AG09309 (cell line): ENCODE measurements at places on chromosomes 3 and 15.

DNA sequence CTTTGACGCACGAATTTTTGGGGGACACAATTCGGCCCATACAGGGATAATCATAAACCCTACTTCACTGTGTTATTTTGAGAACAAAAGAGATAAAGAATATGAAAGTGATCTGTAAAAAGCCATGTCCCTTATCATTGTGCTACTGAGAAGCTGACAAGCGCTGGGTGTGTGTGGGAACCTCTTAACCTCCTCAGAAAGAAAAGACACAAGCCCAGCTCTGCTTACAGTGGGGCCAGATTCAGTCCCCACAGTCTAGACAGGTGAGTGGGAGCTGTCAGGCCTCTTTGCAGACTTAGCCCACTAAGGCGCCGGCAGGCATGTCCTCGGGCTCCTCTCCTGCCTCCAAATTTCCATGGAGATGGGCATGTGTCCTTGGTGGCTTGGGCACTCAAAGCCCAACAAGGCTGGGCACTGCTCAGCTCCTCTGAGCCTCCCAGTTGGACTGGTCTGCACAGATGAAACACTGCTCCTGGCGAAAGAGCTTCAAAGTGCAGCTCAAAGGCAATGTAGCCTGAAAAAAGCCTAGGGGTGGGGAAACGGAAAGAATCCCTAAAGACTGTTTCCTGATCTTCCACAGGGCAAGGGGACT is 64.4 kb upstream of the ETV5 start:
- DNase-seq: no peak

DNA sequence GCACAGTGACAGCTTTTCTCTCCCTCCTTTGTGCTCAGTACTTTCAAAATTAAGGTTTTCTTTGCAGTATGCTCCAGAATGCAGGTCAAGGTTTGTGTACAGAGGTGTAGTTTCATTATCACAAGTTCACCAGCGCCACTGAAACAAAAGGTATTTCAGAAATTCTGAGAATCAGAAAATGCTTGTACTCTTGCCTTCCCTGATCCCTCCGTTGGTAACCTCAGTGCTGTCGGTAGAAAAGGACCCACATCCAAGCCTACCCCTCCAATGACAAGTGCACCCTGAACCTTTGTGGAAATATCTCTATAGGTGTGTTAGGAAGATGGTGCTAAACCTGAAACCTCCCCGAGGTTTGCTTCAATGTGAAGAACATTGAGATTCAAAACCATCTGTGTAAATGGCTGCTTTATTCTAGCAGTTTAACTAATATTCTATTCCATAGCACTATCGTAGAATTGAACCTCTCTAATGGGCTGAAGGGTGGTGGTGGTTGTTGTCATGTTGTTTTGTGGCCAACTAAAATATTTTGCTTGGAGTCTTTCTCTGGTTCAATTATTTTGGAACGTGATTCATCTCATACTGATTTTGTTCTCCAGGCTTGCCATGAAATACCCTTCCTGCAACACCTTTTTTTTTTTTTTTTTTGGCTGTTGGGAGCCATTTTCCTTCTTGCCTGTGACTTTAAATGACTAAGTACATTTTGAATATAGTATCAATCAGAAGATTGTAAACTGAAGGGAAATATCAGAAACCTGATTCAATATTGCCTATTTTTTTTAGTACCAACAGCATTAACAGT is 20.7 kb downstream of the ZBTB38 start:
- no peak for DNase-seq

- no peak for DNase-seq
Observed at GRCh38 chr3:100125161-100125938, 11.0 kb upstream of the FILIP1L start.

GRCh38 chr15:57861815-57862586 is 155.5 kb downstream of the POLR2M start:
- DNase-seq: peak; percentile 51

DNA sequence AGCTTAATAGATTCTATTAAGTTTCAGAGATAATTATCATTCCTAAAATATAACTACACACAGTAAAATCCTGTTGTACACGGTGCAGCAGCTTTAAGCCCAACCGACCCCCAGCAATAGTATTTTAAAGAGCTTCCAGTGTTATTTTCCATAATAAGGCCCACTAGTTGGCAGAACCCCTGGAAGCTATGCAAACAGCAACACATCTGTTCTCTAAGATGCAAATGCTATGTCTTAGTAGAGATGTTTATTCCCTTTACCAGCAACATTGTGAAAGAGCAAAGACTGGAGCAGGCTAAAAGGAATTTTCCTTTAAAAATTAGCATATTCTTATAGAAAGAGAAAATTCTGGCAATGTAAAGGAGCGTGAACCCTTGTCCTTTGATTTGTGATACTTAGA is 819.7 kb upstream of the ALCAM start:
- no peak for DNase-seq

DNA sequence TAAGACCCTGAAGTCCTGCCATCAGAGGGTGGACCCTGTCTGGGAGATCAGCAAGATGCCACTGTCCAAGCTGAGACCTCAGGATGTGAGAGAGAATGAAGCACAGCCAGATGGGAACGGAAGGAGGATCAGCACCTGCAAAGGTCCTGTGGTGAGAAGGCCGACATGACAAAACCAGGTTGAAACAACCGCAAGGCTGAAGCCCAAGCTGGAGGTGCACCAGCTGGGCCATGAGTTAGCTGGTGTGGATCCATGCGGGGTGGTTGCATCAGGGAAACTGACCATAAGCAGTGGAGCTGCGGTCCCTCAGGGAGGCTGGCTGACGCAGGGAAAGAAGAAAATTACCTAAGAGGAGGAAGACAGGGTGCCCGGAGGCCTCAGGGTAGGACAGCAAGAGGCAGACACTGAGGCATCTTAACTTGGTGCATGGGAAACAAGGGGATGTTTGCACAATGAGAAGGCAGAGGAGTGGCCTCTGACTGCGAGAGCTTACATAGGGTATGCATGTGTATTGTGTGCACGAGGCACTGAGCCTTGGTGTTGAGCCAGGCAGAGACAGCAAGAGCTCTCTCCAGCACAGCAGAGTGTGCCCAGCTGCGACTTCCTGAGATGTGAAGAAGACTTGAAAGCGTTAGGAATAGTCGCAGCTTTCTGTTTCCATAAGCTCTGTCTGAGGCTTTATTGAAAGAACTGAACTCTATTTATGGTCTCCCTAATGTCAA is 497.7 kb downstream of the OCA2 start:
- DNase-seq: no peak

DNA sequence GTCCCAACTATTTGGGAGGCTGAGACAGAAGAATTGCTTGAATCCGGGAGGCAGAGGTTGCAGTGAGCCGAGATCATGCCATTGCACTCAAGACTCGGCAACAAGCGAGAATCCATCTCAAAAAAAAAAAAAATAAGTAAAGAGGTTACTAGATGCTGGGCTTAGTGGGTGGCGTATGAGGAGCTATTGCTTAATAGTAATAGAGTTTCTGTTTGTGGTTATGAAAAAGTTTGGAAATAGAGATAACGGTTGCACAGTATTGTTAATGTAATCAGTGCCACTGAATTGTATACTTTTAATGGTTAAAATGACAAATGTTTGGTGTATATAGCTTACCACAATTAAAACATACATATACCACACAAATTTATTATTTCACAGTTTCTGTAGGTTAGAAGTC is 14.7 kb upstream of the HHATL start:
- DNase-seq: no peak

GRCh38 chr3:154217671-154218070 is 96.5 kb downstream of the ARHGEF26 start:
- DNase-seq: no peak

DNA sequence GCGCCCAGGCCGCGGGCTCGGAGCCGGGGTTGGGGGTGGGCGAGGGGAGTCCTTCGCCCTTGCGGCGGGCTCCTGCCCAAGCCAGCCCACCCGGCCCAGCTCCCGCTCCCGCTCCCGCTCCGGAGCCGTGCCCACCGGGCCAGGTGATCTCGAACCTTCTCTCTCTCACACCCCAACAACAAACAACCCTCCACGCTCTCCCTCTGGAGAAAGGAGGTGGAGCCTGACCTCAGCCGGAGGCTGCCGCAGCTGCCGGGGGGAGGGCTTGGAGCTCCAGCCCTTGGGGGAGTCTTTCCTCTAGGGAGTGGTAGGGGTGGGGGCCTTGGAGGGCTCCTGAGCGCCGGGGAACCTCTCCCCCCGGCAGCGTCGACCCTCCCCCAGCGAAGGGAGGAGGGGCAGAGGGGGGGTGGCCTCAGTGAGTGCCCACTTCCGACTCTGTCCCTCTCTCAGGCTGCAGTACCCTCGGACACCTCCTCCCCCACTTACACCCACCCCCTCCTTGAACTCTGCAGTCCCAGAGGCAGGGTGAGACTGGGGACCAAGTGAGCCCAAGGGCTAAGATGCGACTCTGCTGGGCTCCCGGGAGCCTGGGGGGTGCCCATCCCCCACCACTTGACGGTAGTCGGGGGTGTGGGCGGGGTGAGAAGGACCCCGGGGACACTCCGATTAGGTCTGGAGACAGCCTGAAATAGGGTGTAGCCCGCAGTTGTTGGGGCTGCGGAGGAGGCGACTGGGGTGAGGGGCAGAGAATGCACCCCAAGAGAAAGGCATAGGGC is 4.4 kb upstream of the BAHD1 start:
- no peak for DNase-seq

GRCh38 chr3:73718326-73719110 is 93.8 kb upstream of the PDZRN3 start:
- DNase-seq: no peak

GRCh38 chr15:69014454-69014853 is at the start of gene NOX5:
NOX5 (plus strand) TSS chr15:69014695; CDS start chr15:69014736, 41 bp downstream.
- DNase-seq: peak; percentile 78

DNA sequence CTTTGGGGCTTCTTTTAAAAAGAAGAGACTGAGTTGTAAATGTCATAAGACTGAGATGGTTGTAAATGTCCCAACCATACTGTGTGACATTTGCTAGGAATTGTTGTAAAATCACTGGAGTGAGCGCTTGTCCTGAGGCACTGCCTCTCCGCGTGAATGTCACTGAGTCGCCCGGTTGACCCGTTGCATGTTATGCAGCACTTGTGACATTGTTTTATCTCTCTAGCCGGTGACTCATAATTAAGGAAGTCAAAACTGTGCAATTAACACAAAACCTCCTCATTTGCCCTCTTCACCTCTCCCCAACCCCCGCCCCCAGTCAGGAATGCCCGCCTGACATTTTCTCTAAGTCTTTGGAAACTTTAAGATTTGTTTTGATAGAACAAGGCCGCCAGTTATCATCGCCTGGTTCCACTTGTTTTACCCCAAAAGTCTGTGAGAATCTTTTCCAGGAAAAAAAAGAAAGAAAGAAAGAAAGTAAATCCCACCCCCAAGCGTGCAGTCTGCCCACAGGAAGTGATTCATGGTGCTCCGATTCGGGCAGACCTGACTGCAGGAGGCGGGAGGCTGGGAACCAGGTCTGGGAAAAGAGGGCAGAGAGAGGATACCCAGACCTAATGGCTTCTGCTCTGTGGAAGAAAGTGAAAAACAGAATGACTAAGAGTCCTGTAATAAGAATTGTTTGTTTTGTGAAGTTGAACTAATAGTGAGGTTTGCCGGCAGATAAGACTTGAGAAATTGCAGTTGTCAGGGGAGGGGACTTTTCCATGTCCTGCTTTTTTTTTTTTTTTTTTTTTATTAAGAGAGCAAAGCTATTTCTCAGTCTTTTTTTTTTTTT is 84.8 kb downstream of the SMAD3 start:
- peak; percentile 97 for DNase-seq

GRCh38 chr15:79824136-79824701 is 72.6 kb downstream of the MTHFS start:
- no peak for DNase-seq

DNA sequence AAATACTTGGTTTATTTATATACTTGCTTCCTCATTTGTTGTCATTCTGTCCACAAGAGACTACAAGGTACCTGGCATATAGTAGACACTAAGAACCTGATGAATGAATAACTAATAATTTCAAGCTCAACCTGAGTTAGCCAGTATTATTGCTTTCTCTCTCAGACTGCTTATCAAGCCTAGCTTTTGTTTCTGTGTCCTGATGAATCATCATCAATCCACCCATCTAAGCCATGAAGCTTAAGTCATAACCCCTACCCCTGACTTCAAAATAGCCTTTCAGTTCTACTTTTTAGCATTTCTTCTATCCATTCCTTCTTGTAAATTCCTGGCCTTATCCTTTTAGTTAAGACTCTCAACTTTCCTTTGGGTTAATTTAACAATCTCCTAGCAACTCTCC is 420.8 kb downstream of the EPHA6 start:
- DNase-seq: no peak

GRCh38 chr3:60363817-60364216 is 887.4 kb downstream of the FHIT start:
- DNase-seq: no peak

- no peak for DNase-seq
Observed at GRCh38 chr3:8953313-8953712, 10.0 kb downstream of the RAD18 start.

- no peak for DNase-seq
Observed at GRCh38 chr3:169260296-169260695, 403.2 kb downstream of the MECOM start.

DNA sequence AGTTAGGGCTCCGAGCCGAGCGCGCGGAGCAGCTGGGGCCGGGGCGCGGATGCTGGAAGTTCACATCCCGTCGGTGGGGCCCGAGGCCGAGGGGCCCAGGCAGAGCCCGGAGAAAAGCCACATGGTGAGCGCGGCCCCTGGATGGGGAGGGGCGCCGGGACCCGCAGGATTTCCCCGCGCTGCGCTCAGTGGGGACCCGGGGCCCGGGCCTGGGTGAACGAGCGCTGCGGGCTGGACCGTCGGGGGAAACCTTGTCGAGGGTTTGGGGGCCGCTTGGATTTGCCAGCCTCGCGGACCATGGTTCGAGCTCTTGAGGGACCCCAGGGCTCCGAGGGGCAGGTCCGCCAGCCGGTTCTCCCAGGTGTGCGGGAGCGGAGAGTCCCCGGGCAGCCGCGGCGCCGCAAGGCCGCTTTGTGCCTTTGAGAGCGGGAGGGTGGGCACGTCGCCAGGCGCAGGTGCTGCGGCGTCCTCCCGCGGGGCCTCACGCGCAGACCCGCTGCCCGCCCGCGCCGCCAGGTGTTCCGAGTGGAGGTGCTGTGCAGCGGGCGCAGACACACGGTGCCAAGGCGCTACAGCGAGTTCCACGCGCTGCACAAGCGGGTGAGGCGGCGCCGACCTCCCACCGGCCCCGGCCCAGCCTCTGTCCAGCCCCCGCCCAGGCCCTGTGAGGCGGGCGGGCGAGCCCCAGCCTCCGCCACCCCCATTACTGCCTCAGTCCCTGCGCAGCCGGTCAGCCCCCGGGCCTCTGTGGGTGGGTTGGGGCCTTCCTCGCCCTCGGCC is at the start of gene SNX22:
SNX22 (plus strand) TSS at position 5 of the 780 bp plus-strand sequence; CDS start at position 50, 45 bp downstream.
- no peak for DNase-seq

DNA sequence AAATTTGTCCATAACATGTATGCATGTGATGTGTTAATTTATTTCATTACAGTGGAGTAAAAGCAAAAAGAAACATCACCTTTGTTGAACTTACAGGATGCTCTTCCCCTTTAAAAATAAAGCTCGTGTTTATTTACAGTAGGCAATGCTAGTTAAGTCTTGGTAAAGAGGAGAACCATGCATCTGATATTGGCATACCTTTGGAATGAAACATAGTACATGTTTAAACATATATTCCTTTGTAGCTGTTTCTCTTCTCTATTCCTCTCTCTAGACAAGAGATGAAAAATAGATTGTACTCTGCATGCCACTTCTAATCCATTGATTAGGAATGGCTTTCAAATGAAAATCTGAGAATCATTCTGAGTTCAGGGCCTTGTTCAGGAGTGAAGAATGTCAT is 374.9 kb upstream of the CNTN4 start:
- no peak for DNase-seq
